ENCODE measurements at places on chromosomes 16 and 17.

- DNase-seq = no peak
Measured at GRCh38 chr16:65751622-65752521, 614.6 kb upstream of the CDH5 start.

DNA sequence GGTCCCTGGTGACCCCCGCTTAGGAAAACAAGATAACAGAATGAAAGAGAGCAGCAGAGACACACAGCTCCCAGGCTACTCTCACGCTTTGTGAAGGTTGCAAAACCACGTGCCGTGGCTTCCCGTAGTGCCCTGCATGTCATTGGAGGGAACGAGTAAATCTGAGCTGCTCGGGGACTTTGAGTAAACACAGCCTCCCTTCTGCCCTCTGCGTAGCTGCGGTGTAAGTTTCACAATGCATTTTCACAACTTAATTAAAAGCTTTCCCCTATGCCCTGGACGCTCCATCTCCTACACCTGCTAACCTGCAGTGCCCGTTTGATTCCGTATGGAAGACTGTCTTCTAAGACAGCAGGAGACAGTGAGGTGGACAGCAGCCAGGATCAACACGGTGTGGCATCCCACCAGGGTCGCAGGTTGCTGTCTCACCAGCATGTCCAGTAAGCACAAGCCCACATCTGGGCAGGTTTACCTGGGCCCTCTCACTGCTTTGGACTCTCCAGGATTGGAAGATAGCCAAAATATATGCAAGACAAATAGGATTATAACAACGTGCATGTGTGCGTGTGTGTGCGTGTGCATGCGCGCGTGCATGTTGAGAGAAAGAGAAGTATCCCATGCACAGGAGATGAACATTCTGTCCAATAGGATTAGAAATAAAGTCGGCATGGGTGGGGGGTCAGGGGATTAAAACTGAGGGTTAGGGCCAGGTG lies 116.4 kb upstream of the RCVRN start:
- DNase-seq = no peak

DNA sequence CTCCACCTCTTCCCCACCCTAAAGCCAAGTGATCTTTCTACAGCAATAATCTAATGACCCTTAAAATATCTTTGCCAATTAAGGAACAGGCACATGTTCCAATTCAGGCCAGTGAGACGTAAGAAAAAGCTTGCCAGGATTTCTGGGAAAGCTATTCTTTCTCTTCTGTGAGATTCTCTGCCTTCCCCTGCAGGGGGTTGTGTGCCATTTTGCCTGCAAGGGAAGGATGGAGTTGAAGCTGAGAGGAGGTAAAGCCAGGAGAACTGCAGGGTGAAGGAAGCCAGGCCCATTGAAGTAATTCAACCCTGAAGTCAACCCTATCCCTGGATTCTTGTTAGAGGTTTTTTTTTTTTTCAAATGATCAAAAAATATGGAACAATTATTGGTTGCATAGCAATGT lies 9.0 kb upstream of the LPO start:
- no peak for DNase-seq

GRCh38 chr16:80931801-80932707 lies 74.6 kb downstream of the CMC2 start:
- DNase-seq = no peak

DNA sequence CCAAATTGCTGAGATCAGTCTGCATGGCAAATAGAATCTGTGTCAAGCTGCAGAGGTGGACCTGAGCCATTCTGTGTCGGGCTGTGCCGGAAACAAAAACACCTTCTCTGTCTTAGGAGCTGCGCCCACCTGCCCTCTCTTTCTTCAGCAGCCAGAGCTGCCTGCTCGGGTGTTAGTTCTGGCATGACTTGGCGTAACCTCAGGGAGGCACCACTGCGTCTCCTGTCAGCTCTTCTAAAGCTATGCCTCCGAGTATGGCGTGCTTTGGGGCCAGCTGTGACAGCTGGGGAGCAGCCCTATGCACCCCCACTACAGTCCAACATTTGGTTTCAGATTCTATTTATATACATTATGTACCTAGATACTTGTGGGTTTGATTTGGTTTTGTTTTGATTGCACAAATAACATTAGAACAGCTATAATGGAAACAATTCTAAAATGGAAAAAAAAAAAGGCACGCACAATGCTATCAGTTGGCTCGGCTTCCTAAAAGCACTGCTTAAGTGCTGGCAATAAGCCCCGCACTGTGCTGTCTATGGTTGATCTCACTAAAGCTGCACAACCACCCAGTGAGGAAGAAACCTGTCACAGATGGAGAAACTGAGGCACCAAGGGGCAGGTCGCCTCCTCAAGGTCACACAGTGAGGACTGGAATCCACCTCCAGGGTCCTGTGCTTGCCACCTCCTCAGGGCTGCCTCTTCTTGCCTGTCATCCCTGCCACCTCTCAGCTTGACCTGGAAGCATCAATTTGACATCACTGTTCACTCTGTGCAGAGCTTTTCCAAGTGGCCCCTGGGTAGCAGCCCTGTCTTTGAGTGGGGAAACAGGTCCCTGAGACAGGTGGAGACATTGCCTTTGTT lies 18.7 kb upstream of the ADGRG1 start:
- no peak for DNase-seq

- DNase-seq = no peak
Measured at GRCh38 chr16:20310421-20311395, 16.6 kb downstream of the GP2 start.

- DNase-seq = no peak
Measured at GRCh38 chr16:46883353-46883689, 841 bp upstream of the GPT2 start.

GRCh38 chr17:40612599-40613244 lies 34.9 kb downstream of the SMARCE1 start:
- DNase-seq = no peak

- DNase-seq = no peak
Measured at GRCh38 chr17:4309897-4310296, 46.1 kb upstream of the ANKFY1 start.

DNA sequence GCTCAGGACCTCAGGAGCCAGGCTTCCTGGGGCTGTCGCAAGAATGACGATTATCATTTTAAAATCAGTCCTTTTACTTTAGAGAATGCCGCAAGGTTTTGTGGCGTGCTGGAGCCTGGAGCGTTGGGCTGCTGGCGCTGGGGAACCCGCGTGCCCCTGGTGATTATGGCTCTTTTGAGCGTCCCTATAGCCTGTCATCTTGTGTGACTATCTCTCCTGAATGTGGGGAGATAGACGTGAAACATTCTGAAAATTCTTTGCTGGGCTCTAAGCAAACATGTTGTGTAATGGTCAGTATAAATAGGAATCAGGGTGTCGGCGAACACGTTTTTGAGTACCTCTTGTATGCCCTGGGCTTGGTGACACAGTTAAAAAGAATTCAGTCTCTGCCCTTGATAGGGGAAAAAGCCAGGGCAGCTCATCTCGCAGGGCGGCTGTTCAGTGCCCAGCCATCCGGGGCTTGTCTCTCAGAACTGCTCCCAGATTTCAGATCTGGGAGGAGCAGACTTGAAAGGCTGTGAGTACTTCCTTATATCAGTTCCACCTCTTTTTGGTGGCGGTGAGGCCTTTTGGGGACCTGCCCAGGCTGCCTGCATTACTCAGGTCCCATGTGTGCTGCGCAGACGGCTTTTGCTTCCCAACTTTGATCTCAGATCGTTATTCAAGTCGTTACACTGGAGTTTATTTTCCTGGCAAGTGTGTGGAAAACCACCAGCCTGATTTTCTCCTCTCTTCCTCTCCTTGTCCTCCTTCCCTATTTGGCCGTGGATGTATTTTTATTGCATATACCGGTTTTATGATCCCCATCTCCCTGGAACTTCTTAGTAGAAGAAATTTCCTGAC lies 973 bp downstream of the SLC7A6 start:
- peak; percentile 80 for DNase-seq

GRCh38 chr17:49779739-49780231 lies 8.7 kb upstream of the KAT7 start:
- peak; percentile 59 for DNase-seq

- DNase-seq = no peak
Measured at GRCh38 chr17:40551091-40551878, 14.0 kb downstream of the CCR7 start.

- DNase-seq = no peak
Measured at GRCh38 chr17:77209330-77209748, 68.6 kb downstream of the SEC14L1 start.

DNA sequence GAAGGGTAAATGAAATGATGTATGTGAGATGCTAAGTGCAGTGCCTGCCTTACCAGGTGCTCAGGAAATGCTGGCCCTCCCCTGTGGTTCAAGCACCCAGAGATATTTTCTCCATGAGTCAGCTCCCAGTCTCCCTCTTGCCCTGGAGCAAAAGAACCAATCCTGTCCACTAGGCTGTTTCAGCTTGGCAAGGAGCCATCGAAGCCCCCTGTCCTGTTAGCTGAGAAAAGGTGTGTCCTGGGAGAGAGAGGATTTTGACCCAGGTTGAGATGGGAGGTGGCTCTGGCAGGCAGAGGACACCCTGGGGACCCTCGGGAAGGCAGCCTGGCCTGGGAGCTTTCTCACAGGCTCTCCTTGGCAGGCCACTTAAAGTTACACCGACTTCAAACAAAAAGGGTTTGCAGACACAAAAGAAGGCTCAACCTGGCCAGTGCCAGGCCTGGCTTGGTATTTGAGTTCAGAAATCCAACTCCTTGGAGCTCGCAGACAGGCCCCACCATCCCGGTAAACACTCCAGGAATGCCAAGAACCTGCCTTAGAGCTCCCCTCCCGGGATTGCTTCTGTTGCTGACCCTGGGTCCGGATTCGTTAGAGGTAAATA lies 29.6 kb downstream of the NTN1 start:
- peak; percentile 91 for DNase-seq

- DNase-seq = no peak
Measured at GRCh38 chr16:22887445-22887844, 73.5 kb downstream of the HS3ST2 start.

DNA sequence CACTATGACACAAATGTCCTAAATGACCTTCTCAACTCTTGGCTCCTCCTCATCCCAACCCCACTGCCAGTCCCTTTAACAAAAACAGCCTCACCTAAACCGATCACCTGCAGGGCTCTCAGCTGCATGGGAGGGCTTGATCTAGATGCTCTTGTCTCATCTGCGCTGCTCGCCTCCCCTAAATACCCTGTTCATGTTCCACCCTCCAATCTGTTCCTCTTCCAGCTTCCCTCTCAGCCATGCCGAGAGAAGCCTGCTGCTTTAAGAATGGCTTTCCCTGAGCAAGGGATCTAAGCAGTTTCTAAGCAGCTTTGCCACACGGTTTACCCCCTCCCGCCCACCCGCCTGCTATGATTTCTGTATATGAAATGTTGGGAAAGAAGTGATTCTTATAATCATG lies 23.7 kb downstream of the PIPOX start:
- no peak for DNase-seq

DNA sequence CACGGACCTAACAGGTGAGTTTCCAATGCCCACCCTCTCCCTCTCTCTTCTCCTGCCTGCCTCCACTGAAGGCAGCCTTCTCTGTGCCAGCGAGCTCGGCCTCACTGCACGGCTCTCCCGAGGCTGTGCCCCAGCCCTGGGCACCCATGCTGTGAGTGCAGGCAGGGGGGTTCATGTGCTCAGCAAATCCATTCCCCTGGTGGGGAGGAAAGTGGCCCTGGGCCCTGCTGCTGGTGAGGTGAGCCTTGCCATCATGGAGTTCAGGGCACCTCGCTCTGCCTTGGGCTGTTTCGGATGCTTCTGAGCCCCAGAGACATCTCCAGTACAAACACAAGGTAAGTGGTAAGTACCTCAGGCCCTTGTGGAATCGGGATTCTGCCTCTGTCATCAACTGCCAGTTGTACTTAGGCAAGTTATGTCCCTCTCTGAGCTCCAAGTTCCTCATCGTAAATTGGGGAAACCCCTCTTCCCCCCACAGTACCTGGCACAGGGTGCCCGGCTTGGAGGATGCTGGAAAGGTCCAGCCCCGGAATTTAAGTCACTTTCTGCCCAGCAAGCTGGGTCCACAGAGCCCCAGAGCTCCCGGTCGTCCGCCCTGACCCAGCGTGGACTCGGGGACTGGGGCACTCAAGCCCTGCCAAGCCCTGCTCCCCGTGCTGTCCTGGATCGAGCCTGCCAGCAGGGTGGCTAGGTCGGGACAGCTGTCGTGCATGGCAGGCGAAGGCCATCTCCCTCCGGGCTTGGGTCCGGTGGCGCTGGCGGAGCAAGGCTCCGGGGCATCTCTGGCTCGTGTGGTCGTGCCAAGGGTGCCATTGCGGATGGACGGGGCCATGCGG lies 684 bp upstream of the NUDT16L1 start:
- DNase-seq = no peak
